Testis (tissue), 5 donors: ENCODE measurements at places on chromosomes 7 and 10. TPM values are rescaled to one million over a fixed set of nuclear protein-coding genes. Genes with fewer than 3 reads are reported as not detected.

GRCh38 chr10:89959433-89960110, 258.2 kb downstream of the KIF20B start:
- no peak for DNase-seq

- no peak for DNase-seq
Measured at GRCh38 chr10:65313406-65313805, 1612.4 kb upstream of the LRRTM3 start.

GRCh38 chr7:867406-868188, 8.8 kb upstream of the GET4 start:
- no peak for DNase-seq

GRCh38 chr10:99285881-99286280, 43.3 kb upstream of the CNNM1 start:
- no peak for DNase-seq

DNA sequence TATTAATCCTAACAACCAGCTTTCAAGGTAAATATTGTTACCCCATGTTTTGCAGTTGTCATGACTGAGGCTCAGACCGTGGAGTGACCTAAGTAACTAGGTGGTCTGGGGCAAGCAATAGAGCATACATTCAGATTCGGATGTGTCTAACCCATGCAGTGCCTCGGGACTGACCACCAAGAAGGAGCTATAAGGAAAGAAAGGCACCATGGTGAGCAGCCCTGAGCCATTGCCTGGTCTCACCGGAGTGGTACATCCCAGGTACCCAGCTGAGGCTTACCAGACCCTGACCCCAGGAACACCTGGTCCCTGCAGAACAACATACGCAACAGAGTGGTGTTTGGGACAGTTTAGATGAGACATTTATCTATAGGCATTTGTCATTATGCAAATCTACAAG, 175.5 kb upstream of the ZMIZ1 start:
- DNase-seq: no peak

- no peak for DNase-seq
Measured at GRCh38 chr10:82068501-82068900, 193.5 kb downstream of the NRG3 start.

DNA sequence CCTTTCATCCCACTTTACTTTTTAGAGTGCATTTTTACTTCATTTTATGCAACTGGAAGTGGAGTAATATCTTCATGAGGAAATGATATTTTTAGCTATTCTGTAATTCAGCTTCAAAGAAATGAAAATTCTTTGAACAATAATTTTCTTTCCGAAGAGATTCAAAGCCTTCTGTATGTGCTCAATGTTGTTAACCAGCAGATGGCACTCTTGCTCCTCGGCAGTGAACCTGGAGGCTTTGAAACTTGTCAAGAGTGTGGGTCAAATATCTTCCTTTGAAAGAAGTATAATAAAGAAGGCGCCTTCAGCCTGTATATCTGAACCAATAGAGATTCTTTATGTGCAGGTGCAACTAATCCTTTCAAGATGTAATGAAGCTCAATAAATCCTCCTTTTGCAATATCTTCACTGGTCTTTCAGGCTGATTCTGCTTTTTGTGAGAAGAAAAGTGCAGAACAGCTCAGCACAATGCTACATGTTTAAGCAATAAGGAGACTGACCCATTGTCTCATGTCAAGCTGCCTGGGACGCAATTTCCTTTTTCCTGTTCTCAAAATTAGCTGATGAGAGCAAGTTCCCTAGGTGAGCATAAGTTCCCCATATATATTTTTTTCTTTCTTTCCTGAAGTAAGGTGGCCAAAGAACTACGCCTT, 258.4 kb downstream of the SEMA3A start:
- DNase-seq: peak; percentile 72

GRCh38 chr10:77943121-77943901, 16.8 kb upstream of the DLG5 start:
- DNase-seq: no peak

Gene ZNF716
- polyA plus RNA-seq: 0.24 TPM

Gene RNF148
- polyA plus RNA-seq: 37.6 TPM
